SHP77 (cell line): ENCODE measurements at places on chromosomes 7 and 10.

DNA sequence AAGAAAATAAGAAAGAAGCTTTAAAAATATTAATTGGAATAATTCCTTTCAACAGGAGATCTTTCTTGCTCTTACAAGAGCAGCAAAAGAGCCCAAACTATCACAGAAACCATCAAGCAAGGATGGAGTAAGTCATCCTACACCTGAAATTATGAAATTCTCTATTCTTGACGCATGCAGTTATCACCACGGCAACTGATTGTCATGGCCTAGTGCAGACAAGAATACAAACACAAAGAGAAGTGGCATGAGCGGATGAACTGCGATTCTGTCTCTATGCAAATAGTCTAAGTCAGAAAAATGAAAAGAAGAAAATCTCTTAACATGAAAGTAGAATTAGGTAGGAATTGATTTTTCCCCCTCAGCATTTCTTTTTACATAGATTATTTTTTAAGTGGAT lies 54.8 kb upstream of the SLC35B4 start:
- no peak for DNase-seq

- DNase-seq: no peak
These were observed 1227.8 kb upstream of the SORCS1 start for GRCh38 chr10:108392286-108392685.

DNA sequence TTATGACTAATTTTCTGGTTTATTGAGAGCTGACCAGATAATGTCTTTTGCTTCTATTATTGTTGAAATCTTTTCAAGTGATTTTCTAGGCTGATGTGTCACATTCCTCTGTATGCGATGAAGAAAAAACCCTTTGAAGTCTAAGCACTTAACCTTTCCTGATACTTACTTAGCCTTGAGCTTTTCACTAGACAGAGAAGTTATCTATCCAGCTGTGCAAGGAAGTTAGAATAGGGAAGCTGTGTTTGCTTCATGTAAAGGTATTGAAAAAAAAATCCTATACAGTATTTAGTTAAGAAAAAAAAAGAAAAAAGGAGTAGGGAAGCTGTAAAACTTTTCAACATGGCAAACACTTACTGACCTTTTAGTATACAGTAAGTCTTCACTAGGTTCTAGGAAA lies 117.6 kb upstream of the DNAJB12 start:
- DNase-seq: no peak

- DNase-seq: no peak
These were observed 43.5 kb downstream of the TRRAP start for GRCh38 chr7:98921608-98922372.

DNA sequence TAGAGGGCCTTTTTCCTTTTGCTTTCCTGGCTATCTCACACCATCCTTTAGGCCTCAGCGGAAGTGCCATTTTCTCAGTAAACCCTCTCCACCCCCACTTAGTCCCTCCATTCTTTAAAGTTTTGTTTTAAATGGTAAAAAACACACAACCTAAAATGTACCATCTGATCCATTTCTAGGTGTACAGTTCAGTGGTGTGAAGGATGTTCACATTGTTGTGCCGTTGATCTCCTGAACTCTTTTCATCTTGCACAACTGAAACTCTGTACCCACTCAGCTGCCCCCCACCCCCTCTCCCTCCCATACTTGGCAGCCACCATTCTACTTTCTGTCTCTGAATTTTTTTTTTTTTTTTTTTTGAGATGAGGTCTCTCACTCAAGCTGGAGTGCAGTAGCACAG lies 52.2 kb downstream of the SNX10 start:
- no peak for DNase-seq
